H1 (cell line): ENCODE measurements at places on chromosomes 11 and 22.

- H3K4me3 ChIP-seq: no peak overlapping the region
- H3K36me3 ChIP-seq: no peaks in the 10 kb centered on the region
- H3K4me1 ChIP-seq: no peaks in the 10 kb centered on the region
- DNase-seq: peak; percentile 19
- H3K27me3 ChIP-seq: no peaks in the 10 kb centered on the region; the same call in 1 of the 2 replicates
- no peak overlapping the region for H3K27ac ChIP-seq
Measured at GRCh38 chr22:26322179-26322905, 106.7 kb upstream of the ASPHD2 start.

DNA sequence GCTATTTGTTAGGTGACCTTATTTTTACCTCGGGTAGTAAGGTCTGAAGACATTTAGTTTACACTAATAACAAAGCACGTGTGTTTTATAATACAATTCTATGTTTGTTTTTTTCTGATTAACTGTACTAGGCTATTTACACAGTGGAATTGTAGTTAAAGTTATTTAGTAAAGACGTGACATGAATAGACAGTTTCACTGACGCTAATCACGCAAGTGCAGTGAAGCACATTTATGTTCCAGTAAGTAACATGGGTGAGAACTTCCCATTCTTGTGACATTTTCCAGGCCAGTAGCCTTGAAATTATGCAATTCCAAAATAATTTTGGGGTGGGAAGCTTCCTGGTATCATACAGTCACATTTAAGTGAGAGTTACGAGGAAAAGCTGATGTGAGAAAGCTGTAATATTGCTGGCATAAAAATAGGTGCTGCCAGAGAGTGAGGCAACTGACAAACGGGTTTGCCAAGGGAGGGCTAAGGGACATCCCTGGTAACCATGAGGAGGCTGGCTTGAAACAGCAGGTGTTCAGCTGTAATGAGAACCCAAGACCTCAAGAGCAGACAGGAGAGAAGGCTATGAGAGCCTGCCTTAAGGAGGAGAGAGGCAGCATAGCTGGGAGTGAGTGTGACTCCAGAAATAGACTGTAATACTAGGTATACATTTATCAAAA lies 378.8 kb downstream of the DCDC1 start:
- no peak overlapping the region for H3K27ac ChIP-seq
- H3K4me3 ChIP-seq: no peak overlapping the region
- no peaks in the 10 kb centered on the region for H3K4me1 ChIP-seq
- no peaks in the 10 kb centered on the region for H3K36me3 ChIP-seq

DNA sequence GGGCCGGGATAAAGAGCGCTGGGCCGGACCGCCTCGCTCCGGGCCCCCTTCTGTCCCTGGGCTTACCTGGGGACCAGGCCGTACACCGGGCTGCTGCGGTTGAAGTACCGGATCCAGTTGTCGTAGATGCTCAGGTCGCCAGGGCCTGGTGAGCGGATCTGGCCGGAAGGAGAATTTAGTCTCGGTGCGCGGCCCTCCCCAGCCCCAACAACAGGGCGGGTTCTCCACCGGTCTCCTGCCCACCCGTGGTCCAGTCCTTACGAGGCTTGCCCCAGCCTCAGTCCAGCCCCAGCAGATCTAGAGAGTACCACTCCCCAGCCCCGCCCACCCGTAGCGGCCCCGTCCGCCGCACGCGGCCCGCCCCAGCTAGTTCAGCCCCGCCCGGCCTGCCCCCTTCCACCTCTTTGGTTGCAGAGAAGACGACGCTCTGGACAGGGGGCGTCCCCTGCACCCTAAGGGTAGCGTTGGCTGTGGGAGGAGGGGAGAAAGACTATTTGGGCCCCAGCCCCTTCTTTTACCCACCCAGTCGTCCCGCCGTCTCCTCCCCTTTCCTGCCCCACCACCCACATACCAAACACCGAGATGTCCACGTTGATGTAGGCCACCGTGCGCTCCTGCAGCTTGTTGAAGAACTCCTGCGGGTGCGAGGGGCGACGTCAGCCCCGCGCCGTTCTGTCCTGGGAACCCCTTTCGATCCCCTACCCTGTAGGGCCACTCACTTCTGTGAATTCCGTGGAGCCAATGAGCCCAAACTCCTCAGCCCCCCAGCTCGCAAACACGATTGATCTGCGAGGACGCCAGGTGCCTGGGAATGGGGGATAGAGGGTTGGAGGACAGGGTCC lies 6.8 kb downstream of the SAC3D1 start:
- DNase-seq: peak; percentile 64
- H3K4me1 ChIP-seq: no peaks in the 10 kb centered on the region
- H3K36me3 ChIP-seq: peaks cover 5% of the 10 kb centered on the region; the same call in 1 of the 2 replicates
- H3K27me3 ChIP-seq: no peaks in the 10 kb centered on the region
- H3K27ac ChIP-seq: no peak overlapping the region

DNA sequence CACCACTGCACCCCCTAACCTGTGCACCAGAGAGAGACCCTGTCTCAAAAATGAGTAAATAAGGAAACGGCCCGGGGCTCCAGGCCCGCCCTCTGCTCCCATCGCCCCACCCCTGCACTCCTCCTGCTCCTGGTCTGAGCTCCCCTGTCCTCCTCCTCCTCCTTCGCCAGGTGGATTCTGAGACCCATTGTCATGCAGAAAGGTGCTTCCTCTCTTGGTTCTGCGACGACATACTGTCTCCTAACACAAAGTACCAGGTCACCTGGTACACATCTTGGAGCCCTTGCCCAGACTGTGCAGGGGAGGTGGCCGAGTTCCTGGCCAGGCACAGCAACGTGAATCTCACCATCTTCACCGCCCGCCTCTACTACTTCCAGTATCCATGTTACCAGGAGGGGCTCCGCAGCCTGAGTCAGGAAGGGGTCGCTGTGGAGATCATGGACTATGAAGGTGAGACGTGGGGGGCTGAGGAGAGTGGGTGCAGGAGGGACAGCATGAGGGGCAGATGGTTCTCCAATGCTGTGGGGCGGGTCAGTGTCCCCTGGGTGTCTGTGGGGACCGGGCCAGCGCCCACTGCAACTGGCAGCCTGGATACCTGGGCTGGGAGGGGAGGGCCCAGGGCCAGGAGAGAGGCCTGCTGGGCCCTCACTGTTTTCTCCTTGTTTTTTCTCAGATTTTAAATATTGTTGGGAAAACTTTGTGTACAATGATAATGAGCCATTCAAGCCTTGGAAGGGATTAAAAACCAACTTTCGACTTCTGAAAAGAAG lies 3.1 kb upstream of the APOBEC3D start:
- H3K27me3 ChIP-seq: no peaks in the 10 kb centered on the region
- no peak for DNase-seq
- peak overlapping the region; percentile 34 for H3K4me3 ChIP-seq
- H3K36me3 ChIP-seq: no peaks in the 10 kb centered on the region
- H3K4me1 ChIP-seq: peaks cover 32% of the 10 kb centered on the region
